ENCODE measurements at places on chromosomes 7 and 10.

GRCh38 chr7:38978491-38978890 is 782 bp downstream of the POU6F2 start:
- no peak for DNase-seq

DNA sequence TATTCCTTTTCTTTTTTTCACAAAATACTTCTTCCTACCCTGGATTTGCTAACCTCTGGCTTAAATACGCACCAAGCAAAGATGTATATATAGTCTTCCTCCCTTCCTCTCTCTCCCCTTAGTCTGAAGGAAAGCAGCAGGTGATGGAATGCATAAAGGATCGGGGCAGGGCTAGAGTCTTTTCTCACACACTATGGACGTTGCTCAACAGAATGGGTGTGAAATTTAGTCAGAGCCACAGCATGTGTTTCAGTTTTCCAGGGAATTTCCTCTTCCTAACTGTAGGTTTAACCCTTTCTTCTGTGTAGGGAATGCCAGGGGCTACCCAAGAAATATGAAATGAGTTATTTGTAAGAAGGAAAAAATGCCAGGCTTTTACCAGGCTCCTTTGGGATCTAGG is 71.4 kb upstream of the NFKB2 start:
- no peak for DNase-seq

- no peak for DNase-seq
Measured at GRCh38 chr10:124722798-124723783, 21.1 kb downstream of the FAM53B start.

DNA sequence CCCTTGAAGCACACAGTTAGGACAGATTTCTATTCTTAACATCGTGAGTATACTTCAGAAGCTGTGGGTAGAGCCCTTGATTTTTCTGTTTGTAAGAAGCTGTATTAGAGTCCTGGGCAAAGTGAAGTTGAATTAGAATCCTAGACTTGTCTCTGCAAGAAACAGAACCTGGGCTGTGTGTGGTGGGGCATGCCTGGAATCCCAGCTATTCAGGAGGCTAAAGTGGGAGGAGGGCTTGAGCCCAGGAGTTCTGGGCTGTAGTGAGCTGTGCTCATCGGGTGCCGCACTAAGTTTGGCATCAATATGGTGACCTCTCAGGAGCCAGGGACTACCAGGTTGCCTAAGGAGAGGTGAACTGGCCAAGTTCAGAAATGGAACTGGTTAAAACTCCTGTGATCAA is 183.4 kb downstream of the GNAI1 start:
- DNase-seq = no peak

DNA sequence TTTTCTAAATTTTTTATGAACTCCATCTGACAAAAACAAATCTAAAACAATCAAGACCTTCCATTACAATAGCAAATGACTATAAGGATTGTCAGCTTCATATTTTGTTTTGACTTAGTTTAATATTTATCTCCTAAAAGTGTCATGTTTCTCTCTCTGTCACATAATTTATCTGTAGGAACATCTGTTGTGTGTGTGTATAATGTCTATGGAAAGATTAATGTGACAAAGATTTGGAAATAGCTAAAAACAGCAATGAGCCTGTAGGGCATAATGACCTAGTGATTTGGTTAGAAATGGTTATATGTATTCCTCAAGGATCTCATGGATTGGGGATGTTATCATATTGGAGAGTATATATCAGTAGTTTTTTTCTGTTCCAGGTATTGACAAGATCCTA is 69.6 kb upstream of the MDFIC start:
- DNase-seq = no peak

DNA sequence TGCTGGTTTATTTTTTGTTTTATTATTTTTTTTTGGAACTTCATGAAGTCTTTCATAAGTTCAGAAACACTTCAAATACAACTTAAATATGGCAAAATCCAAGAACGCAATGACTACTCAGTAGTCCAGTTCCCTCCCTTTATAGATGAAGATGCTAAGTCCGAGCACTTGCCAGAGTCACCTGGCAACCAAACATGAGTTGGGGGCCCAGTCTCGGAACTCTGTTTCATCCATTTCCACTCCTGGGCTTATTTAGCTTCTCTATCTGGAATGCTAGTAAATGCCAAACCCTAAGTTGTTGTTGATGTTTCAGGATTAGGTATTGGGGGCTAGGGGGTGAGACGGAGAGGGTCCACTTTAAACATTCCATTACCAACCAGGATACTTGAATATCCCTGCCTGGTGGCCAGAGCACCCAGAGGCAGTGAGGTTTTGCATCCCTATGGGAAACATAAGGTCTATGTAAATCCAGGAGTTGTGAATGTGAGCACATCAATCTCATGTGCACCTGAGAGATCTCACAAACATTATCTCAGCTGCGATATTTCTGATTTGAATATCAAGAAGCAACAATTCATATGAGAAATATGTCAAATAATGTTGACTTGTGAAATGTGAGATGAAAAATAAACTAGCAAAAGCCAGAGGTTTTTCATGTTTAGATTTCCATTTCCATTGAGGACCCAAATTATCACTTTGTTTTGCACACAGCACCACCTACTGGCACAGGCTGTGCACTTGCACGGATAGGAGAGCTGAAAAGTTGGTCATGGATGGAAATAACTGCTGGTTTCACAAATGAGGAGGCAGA is 129.3 kb downstream of the PKD1L1 start:
- DNase-seq = no peak

DNA sequence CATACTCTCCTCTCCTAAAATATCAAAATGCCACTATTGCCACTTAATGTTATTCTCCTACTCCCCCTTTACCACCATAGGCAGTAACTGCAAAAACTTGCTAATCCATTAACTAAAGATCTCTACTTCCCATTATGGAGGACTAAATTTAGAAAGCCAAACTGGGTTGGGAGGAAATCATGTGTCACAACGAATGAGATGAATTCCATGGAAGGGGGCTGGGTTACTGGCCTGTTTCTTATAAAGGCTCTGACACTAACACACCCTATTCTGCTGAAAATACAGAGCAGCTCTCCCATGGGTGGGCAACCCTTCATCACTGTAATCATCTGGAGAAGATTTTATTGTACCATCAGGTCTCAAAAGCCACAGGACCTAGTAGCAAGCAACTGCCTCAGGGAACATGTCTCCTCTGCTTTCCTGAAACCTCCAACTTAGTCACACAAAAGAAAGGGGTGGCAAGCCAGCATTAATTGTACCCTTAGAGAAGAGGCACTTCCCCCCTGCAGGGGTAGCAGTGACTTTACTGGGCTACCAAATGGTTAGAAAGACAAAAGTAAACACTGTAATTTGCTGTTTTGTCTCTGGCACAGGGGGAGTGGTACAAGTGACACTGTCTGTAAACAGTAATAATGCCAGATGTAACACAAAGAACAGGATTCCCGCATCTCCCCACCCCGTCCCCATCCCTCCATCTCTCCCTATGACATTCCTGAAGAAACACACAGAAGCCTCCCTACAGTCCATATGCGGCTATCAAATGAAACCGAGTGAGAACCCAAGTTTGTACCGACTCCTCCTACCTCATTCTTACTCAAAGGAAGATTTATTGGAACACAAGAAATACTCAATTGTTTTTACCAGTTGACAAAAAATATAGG is 81.6 kb downstream of the ARMH3 start:
- no peak for DNase-seq

DNA sequence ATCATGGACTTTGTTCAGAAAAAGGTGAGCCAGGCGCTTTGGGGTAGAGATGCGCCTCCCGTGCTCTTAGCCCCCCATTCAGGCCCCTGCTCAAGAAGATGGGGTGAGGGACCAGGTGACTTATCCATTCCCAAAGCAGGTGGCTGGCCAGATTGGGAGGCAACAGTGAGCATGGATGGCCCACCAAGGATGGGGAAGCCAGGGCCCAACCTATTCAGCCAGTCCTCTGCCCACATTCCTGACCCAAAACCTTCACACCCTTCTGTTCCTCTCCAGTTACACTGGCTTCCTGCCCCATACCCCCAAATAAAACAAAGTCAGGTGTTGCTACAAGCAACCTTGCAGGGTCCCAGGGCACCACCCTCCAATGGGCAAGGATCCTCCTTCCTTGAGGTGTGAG is 44.4 kb downstream of the TSPAN15 start:
- no peak for DNase-seq

DNA sequence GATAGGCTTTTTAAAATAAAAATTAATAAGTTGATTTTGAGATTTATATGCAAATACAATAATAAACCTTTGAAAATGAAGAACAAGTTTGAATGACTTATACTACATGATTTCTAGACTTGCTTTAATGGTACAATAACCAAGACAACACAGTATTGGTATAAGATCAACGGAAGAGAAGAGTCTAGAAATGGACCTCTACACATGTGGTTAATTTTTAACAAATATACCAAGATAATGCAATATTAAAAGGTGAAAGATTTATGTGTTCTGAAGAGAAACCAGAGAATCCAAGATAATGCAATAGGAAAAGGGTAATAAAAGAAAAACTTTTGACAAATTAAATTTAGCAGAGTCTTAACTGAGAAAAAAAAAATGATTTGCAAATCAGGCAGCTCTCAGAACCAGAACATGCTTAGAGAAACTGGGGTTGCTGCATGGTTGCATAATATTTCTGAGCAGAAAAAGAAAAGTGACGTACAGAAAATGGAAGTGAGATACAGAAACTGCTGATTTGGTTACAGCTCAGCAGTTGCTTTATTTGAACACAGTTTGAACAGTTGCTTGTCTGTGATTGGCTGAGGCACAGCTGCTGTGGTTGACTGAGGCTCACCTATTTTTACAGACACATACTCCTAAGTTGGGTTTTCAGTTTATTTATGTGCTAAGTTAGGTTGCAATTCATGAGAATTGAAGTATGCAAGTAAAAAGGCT is 365.9 kb downstream of the CRPPA start:
- no peak for DNase-seq

DNA sequence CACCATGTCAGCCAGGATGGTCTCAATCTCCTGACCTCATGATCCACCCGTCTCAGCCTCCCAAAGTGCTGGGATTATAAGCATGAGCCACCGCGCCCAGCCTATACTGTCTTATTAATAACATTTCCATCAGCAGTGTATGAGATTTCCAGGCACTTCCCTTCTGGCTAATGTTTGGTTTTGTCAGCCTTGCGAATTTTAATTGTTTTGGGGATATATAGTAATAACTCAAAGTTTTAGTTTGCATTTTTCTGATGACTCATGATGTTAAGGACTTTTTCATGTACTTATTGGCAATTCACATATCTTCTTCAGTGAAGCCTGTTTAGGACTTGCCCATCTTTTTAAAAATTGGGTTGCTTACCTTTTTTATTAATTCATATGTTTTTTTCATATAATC is 76.0 kb downstream of the TMEM270 start:
- no peak for DNase-seq

- DNase-seq = no peak
Measured at GRCh38 chr7:117279203-117279602, 43.7 kb downstream of the WNT2 start.

- no peak for DNase-seq
Measured at GRCh38 chr10:59016043-59016442, 160.4 kb upstream of the PHYHIPL start.

- DNase-seq = no peak
Measured at GRCh38 chr7:81393018-81393417, 376.8 kb downstream of the HGF start.

GRCh38 chr7:141551094-141551781 is at the start of gene AGK:
TSS of gene AGK (plus strand) at chr7:141551410. CDS start at chr7:141555467, 4,057 bp downstream.
- DNase-seq = no peak

DNA sequence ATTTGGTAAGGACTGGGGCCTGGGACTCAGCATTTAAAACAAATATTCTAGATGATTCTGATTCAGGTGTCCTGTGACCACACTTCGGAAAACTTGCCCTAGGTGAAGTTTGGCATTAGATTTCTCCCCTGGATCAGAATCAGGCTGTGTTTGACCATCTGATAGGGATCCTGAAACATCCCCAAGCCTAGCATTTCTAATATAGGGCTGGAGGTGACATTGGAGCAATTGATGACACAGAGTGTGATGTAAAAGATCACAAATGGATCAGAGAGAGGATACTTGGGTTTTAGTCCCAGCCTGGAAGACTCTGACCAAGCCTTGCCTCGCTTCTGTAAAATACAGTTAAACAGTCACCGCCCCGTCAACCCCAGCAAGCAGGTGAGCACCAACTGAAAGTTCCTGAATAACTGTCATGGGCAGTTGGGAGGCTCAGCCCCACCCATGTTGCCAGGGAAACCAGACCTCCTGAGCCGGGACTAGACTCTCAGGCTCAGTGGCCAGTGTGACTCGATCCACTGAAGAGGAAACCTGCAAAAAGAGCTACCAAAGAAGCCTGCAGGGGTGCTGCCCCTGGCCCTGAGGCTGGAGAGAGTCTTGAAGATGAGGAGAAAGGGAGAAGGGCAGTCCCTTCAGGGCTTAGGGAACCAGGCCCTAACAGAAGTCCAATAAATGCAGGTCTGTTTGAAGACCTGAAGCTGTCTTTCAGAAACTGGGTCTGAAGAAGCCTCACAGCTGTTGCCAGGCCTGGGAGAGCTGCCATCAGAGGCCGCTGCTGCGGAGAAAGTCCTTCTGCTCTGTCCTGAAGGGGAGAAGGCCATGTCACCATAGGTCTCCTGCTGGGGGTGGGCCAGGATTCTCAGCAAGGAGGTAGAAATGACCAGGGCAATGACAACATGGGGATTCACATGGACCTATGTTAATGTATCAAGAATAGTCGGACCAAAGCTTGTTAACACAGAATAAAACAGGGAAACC is 126.1 kb upstream of the KCNMA1 start:
- no peak for DNase-seq

- DNase-seq = no peak
Measured at GRCh38 chr10:15369256-15370211, 1.6 kb downstream of the FAM171A1 start.

GRCh38 chr10:48431871-48432270 is 125.4 kb downstream of the MAPK8 start:
- no peak for DNase-seq

DNA sequence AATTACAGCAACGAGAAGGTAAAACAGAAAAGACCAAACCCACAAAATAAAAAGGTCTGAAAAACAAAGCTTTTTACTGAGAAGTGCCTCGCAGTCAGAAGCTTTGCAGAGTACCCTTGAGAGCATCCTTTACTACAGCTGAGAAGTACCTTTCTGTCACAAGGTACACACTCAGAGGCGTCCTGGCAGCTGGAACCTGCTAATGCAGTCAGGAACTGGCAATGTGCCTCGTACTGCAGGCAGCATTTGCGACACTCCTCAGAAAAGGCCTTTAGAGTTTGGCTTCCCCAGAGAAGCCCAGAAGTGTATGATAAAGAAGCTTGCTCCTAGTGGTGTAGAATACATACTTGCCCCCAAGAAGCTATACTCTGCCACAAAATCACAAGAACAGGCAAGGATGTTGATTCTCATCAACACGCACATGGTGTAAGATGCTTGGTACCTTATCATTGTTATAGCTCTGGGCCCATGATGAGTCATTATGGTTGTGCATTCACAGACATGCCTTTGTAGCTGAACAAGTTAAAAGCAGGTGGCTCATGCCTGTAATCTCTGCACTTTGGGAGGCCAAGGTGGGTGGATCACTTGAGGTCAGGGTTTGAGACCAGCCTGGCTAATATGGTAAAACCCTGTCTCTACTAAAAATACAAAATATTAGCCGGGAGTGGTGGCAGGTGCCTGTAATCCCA is 2.0 kb upstream of the GTPBP4 start:
- DNase-seq = no peak

- no peak for DNase-seq
Measured at GRCh38 chr7:151110941-151111645, 24.8 kb downstream of the AGAP3 start.

GRCh38 chr10:113960617-113961181 is 83.0 kb upstream of the ADRB1 start:
- DNase-seq = no peak

GRCh38 chr10:6504296-6504695 is 75.8 kb downstream of the PRKCQ start:
- DNase-seq = no peak

Data from BJ (cell line).